ENCODE measurements at places on chromosomes 3 and 15.

- no peak for DNase-seq
Observed at GRCh38 chr3:8938021-8938420, 25.3 kb downstream of the RAD18 start.

GRCh38 chr3:106759731-106760130 is 617.5 kb upstream of the CCDC54 start:
- DNase-seq = no peak

DNA sequence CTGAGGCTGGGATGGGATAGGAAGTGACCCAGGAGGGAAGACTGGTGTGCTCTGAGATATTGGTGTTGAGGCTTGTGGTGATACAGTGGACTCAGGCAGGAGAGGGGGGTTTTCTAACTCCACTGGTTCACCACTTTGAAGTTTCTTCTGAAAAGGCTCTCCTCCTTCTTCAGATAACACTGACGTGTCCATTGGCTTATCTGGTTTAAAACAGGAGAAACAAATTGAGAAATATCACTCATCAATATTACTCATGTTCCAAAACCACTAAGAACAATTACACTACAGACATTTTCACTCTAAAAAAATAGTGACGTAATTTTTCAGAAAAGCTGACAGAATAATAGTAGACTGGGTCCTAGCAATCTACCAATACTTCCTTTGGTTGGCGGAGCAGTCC is 23.1 kb downstream of the TP53BP1 start:
- no peak for DNase-seq

DNA sequence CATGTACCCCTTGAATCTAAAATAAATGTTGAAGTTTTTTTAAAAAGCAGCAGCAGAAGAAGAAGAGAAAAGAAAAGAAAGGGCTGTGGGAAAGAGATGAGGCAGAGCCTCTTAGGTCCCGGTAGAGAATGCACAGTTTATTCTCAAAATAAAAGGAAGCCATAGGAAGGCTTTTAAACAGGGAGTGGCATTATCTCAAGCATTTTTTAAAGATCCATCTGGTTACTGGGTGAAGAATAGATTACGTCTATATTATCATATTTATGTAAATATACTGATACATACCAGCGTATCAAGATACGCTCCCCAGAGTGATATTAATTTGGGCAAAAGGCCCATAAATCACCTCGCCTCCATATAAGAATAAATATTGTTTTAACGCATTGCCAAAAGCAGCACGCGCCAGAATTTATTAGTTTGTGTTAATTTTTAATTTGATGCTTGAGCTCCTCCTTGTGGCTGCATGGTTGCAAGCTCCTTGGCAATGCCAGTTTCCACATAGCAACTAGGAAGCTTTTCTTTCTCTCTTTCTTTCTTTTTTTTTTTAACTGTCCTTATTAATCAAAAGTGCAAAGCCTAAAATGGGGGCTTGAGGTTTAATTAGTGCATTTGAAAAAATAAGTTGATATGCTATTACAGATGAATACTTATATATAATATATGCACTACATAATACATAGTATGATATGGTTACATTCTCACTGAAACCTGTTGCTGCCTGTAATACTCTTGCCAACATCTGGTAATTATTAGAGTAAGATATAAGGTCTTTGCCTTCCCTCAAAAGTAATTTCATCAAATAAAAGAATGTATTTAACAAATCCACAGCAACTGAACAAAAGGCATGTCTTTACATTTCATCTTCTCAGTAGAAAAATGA is 242.8 kb upstream of the UBE2E2 start:
- DNase-seq = peak; percentile 3

DNA sequence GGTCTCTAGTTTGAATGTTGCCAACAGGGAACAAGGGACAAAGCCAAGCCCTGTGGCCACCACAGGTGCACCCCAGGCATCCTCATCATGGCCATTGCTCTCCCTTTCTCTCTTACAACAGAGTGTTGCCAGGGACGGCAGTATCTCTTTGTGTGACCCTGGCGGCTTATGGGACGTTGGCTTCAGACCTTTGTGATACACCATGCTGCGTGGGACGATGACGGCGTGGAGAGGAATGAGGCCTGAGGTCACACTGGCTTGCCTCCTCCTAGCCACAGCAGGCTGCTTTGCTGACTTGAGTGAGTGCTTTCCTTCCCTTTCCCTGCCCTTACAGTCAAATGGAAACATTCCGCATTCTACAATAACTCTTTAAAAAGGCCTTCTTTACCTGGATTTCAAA is 38.2 kb downstream of the BOC start:
- DNase-seq = no peak

GRCh38 chr3:116037954-116038911 is 407.1 kb downstream of the LSAMP start:
- DNase-seq = no peak

Data from stimulated activated CD4-positive, alpha-beta T cell treated with anti-CD3 and anti-CD28 coated beads, Interleukin-4, amount 100 ng/mL, for 24 hours (primary cell).